G401 (cell line): ENCODE measurements at places on chromosomes 3 and 15.

- peak; percentile 23 for DNase-seq
Observed at GRCh38 chr15:62343397-62343796, 178.3 kb upstream of the C2CD4B start.

DNA sequence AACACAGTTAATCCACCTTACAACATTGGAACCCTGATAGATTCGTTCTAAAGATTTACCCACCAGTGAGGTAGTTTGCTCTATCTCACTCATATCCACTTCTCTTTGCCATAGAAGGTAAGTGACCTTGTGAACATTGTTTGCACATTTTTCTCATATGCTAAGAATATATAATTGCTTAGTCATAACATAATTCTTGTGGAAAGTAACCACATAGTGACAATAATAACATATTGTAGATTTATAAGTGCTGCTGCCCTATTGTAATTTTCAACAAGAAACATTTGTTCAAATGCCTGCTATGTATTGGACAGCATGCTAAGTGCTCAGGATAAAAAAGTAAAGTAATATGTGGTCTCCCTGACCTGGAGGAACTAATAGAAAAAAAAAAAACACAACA is 554.2 kb upstream of the KCNMB2 start:
- no peak for DNase-seq

GRCh38 chr15:81752974-81753373 is 292.8 kb downstream of the MEX3B start:
- DNase-seq = no peak

- DNase-seq = peak; percentile 63
Observed at GRCh38 chr15:81749716-81750375, 296.0 kb downstream of the MEX3B start.

GRCh38 chr15:80730387-80730786 is 35.3 kb downstream of the ABHD17C start:
- no peak for DNase-seq

DNA sequence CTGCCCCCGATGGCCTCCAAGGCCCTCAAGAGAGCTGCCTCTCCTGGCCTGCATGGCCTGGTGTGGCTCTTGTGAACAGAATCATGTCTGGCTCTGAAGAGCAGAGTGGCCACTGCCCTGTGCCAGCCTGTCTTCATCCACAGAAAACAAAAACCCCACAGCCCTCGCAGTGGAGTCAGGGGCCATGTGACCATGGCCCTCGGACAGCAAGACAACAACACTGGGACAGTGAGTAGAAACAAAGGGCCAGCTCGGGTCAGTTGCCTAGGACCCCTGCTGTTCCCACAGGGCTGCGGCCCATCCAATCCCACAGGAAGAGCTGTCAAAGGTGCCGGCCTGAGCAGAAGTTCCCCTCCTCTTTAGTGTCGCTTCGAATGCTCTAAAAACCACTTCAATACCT is 72.5 kb downstream of the UMPS start:
- DNase-seq = no peak

DNA sequence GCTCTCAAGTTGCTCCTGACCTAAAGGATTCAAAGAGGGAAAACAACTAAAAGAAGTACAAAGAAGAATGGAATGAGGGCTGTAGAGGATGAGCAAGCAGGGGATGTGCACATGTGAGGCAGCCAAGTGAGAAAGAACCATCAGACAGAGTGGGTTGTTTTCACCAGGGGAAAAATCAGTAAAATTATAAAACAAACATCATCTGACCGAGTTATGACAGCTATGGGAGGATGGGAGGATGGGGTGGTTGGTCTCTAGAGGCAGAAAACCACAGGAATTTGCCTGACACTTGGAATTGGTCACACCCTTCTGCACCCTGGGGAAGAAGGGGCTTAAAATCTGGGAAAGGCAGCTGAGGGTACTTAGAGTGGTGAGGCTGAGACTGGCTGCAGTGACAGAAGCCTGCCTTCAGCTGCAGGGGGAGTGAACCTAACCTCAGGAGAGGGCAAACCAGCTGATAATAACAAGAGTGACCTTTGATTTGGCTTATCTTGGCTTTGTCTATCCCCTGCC is 10.1 kb downstream of the ARHGAP31 start:
- no peak for DNase-seq

- no peak for DNase-seq
Observed at GRCh38 chr3:55508335-55508734, 21.2 kb upstream of the WNT5A start.
